Mesendoderm (in vitro differentiated cells): ENCODE measurements at places on chromosomes 7 and 10.

- no peak overlapping the region for H3K27ac ChIP-seq
- no peaks in the 10 kb centered on the region for H3K36me3 ChIP-seq
- no peak for DNase-seq
- no peak overlapping the region for H3K4me3 ChIP-seq
- H3K4me1 ChIP-seq, result no peaks in the 10 kb centered on the region
These were observed 83.9 kb downstream of the SEPTIN14 start for GRCh38 chr7:55778631-55779030.

DNA sequence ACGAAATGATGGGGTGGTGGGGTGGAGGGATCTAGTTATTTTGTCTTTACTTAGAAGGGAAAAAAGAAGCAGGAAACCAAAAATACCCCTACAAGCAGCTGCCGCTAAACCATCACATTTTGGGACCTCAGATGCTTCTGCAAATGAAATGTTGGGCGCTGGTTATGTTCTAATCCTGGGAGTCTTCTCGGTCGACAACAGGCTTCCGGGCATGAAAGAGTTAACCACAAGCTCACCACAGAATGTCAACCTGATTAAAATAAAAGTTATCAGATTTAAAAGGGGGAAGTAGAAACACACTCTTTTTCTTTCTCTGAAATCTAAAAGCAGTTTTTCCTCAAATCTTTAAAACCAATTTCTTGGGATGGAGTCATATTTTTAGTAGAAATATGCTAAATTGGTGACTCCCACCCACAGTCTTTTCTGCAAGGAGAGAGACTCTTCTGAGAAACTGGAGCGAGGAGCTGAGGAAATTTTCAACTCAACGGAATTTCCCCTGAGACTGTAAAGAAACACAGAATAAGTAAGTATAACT is 16.8 kb downstream of the IL2RA start:
- H3K36me3 ChIP-seq, result no peaks in the 10 kb centered on the region
- no peak for DNase-seq
- no peaks in the 10 kb centered on the region for H3K27me3 ChIP-seq
- H3K4me3 ChIP-seq, result no peak overlapping the region
- no peak overlapping the region for H3K27ac ChIP-seq

- no peaks in the 10 kb centered on the region for H3K27me3 ChIP-seq
- H3K36me3 ChIP-seq, result no peaks in the 10 kb centered on the region
- no peak for DNase-seq
- no peak overlapping the region for H3K4me3 ChIP-seq
- H3K27ac ChIP-seq, result no peak overlapping the region
- no peaks in the 10 kb centered on the region for H3K4me1 ChIP-seq
These were observed 71.9 kb downstream of the OAT start for GRCh38 chr10:124346831-124347230.

DNA sequence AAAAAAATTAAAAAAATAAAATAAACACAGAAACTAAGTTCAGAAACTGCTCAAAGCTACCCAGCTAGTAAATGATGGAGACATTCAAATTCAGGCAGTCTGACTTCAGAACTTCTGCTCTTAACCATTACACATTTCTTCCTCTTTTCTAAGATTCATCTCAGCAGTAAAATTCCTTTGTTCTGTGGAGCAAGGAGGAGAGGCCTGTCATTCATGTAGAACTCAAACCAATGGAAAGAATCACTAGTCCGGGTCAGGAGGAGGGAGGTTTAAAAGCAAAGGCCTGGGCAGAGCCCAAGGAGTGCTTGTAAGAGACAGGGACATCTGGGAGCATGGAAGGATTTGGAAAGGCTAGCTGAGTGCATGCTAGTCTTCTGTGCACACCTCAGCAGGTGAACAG is 37.9 kb upstream of the DNAJB12 start:
- H3K36me3 ChIP-seq, result no peaks in the 10 kb centered on the region
- no peak overlapping the region for H3K27ac ChIP-seq
- H3K27me3 ChIP-seq, result no peaks in the 10 kb centered on the region
- H3K4me3 ChIP-seq, result no peak overlapping the region
- H3K4me1 ChIP-seq, result no peaks in the 10 kb centered on the region
- DNase-seq, result no peak

DNA sequence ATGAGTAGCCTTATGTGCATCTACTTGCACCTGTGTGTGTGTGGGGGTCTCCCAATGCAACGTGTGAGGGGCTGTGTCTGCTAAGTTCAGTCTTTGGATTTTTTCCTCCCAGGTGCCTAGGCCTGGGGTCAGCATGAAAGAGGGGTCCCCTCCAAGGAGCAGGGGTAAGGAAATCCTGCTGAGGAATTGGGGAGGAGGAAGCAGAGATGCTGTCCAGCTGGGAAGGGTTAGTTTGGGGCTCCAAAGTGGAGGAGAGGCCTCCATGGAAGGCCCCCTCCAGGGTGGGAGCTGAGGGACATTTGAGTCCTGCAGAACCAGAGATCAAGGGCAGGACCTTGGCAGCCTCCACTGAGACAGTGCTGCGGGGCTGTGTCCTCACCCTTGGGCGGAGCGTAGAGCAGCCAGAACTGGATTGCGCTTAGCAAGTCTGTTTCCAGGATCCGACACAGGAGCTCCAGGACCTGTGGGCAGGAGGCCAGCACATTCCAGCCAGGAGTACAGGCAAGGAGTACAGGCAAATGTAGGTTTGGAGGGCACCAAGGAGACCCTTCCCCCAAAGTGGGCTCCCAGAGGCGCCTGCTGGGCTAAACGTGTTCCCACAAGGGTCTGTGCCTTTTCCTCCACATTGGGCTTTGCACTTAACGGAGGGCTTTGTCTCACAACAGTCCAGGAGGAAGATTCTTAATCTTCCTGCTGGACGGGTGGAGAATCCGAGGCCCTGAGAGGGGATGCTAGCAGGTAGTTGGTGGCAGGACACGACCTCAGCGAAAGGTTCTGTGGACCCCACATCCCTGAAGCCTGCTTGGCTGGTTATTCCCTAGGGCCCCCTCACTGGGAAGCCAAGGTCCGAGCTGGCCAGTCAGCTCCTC is 10.1 kb downstream of the TBATA start:
- H3K36me3 ChIP-seq, result no peaks in the 10 kb centered on the region
- H3K4me1 ChIP-seq, result peaks cover 2% of the 10 kb centered on the region
- H3K27me3 ChIP-seq, result no peaks in the 10 kb centered on the region
- no peak overlapping the region for H3K27ac ChIP-seq
- H3K4me3 ChIP-seq, result no peak overlapping the region

DNA sequence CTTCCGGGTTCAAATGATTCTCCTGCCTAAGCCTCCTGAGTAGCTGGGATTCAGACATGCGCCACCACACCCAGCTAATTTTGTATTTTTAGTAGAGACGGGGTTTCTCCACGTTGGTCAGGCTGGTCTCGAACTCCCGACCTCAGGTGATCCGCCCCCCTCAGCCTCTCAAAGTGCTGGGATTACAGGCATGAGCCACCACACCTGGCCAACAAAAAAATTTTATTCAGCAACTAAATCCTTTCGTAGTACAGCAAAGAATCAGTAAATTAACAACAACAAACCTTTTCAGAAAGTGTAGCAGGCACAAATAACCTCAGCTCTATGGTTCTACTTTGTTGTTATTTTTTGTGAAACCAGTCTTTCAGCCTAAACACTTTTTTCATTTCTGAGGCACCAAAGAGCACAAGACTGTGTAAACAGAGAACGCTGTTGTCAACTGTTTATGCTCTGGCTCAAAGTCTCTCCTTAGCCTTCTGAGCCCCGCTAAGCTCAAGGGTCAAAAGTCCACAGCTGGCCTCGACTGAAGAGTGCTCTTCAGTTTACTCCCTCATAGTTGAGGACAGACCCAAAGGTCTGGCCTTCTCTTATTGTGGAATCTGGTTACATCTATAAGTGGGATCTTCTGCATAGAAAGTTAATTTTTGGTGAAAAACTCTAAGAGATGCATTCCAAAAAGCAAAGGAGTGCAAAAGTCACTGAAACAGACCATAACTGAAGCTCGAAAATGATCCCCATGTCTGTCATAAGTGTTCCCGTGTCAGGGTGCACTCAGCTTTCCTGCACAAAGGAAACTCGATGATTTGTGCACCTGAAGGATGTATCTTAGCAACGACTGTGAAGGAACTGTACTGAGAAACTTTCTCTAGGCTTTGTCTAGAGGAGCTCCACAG is 24.6 kb upstream of the DDX50 start:
- no peak for DNase-seq
- no peaks in the 10 kb centered on the region for H3K36me3 ChIP-seq
- no peak overlapping the region for H3K4me3 ChIP-seq
- peaks cover 9% of the 10 kb centered on the region for H3K4me1 ChIP-seq
